ENCODE measurements at places on chromosomes 3 and 15. TPM values are rescaled to one million over a fixed set of nuclear protein-coding genes. Genes with fewer than 3 reads are reported as not detected.

DNA sequence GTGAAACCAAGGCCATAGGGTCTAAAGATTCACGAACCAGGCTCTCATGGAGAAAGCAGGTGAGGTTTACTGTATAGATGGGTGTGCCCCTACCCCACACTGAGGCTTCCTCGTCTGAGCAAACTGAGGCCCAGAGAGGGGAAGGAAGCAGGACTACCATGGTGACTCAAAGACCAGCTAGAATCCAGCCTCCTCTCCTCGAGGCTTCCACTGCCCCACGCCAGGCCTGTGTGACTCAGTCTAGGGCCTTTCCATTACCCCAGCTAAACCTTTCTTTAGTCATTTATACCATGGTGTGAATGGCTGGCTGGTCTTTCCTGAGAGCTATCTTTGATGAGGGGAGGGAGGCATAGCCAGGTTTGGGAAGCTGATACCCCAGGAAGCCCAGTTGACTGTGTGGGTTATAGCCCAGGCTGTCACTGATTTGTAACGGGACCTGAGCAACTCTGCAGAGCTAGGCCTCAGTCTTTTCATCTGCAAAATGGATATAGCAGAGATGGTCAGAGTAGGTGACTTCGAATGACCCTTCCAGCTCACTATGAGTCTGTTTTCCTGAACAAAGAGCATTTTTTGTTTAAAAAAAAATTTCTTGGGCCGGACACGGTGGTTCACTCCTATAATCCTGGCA, 3.0 kb upstream of the RHO start:
- DNase-seq = peak; percentile 98

Gene WDR93
- total RNA-seq = 0.36 TPM

Gene SCN11A
- total RNA-seq = under 0.01 TPM

Gene GPR87
- not detected for total RNA-seq

Gene ROPN1
- not detected for total RNA-seq

Data from osteoblast (primary cell).